ENCODE measurements at places on chromosomes 1 and 21.
A peak's percentile ranks its signal among the peaks of the same experiment; 100 is the strongest.

DNA sequence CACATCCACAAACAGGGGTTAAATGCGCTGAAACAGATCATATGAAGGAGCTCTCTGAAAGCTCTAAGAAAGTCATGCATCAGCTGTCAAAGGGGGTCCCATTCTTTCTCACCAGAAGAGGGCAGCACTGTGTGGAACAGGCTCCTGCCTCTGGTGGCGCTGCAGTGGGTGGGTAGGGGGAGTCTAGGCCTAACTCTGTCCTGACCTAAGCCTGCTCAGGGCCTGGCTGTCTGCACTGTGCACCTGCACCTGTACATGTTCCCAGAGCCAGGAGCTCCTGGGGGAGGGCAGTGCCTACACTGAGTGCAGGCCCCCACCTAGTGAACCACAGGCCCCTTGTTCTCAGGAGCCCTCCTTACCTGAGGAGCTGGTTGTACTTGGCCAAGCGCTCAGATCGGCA, 16.0 kb downstream of the ENO1 start:
- DNase-seq: no peak

- no peak for DNase-seq
Measured at GRCh38 chr1:162913345-162913744, 52.4 kb upstream of the CCDC190 start.

DNA sequence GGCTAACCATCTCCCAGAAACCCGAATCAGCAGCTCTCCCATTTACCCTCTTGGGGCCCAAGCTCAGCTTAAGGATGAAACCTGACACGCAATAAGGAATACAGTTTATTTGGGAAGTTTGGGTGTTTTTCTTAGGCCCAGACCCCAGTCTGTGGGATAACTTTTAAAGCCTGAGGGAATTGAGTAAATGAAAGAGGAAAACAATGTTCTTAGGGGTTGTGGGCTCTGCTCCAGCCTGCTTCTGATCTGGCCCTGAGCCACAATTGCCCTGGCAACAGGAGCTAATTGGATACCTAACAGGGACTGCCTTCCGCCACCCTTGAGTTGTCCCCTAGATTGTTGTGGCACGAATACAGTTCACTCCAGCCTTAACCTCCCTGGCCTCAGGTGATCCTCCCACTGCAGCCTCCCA, 20.1 kb downstream of the DYRK3 start:
- no peak for DNase-seq

GRCh38 chr1:8025671-8026144, 401 bp downstream of the ERRFI1 start:
- DNase-seq: no peak

GRCh38 chr1:29513357-29513756, 277.0 kb downstream of the PTPRU start:
- peak; percentile 34 for DNase-seq

GRCh38 chr1:39105061-39105840, 79.1 kb downstream of the NDUFS5 start:
- no peak for DNase-seq

- DNase-seq: no peak
Measured at GRCh38 chr21:46109313-46110221, 11.7 kb downstream of the COL6A2 start.

DNA sequence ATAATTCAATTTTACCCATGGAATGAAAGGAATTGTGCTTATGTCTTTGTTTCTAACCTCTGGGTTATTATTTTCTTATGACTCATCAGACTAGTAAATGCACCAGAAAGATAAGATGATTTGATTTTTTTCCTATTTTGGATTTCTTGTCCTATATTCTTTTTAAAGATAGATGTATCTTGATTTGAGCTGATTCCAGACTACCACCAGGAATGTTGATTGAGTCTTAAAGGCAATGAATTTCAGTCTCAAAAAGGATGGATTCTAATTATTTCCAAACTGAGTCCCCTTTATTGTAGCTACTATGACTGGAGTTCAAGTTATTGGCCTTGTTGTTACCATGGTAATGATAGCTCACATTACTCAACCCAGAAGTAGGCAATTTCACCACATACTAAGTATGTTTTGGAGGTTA, 95.8 kb upstream of the RGS4 start:
- peak; percentile 75 for DNase-seq

DNA sequence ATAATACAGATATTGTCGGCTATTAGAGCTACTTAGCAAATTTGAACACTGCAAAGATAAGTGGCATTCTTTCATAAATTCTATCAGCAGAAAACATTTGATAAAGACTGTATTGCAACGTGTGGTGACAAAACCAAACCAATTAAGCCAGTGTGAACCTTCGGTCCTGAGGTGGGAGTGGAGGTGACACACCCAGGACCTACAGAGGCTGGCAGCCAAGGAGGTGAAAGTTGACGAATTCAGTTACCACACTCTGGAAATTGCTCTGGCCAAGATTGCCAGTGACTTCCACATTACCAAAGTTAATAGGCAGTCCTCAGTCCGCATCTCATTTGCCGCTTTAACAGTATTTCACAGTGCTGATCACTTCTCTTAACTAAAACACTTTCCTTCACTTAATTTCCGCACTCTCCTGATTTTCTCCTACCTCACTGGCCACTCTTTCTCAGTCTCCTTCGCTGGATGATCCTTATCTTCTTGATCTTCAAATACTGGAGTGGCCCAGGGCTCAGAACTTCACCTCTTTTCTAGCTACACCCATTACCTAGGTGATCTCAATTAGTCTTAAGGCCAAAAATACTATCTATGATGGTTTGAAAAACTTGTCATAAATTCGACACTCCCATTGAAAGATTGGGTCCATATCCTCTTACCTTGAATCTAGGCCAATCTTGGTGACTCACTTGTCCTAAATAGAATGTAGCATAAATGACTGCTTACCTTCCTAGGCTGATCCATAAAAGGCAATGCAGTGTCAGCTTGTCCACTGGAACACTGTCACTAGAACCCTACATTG, 5.1 kb upstream of the CDC42BPA start:
- no peak for DNase-seq

- no peak for DNase-seq
Measured at GRCh38 chr1:162229549-162229948, 147.1 kb downstream of the SPATA46 start.

GRCh38 chr1:9737671-9738070, 86.1 kb downstream of the CLSTN1 start:
- peak; percentile 34 for DNase-seq

GRCh38 chr21:44455524-44456213, 359 bp downstream of the LRRC3 start:
- DNase-seq: no peak

DNA sequence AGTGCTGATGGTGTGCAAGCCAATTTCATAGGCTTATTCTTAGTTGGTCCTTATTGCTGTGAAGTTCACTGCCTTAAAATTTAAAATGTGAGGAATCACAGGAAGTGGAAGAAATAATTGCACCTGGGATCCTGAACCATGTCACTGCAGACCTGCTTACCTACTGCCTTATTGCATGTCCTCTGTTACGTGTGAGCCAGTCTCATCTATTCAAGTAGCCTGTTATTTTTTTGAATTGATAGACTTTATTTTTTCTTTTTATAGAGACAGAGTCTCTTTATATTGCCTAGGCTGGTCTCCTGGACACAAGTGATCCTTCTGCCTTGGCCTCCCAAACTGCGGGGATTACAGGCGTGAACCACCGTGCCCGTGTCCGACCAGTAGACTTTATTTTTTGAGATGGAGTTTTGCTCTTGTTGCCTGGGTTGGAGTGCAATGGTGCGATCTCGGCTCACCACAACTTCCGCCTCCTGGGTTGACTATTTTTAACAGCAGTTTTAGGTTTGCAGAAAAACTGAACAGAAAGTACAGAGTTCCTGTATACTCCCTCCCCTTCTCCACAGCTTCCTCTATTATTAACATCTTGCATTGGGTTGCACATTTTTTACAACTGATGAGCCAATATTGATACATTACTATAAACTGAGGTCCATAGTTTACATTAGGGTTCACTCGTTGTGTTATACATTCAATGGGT, 14.0 kb upstream of the DISC1 start:
- DNase-seq: no peak

DNA sequence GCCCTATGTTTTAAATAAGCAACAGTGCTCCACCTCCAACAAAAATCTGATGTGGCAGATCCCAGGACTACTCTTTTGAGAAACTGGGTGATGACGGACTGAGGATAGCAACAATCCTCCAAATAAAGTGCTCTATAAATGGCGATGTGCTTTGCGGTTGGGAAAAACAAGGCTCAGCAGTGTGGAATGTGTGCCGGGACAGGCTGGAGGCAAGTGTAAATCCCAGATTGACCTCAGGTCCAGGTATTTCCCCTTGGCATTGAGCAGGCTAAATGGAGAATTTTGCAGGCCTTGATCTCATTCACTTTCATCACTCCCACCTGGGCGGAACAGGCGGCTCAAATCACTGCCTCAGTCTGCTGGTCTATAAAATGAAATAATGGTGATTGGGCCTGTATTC, 35.1 kb downstream of the LRRC42 start:
- DNase-seq: no peak

DNA sequence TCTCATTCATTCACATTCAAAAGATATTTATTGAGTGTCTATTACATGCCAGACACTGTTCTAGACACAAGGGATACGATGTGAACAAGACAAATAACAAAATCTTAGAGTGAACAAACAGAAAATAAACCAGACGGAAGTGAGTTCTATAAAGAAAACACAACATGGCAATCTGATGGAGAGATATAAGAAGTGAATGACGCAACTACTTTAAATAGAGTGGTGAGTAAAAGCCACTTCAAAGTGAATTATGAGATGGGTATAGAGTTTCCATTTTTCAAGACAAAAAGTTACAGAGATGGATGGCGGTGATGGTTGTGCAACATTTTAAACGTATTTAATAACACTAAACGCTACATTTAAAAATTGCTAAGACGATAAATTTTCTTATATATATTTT, 75.4 kb downstream of the CEP170 start:
- DNase-seq: no peak

DNA sequence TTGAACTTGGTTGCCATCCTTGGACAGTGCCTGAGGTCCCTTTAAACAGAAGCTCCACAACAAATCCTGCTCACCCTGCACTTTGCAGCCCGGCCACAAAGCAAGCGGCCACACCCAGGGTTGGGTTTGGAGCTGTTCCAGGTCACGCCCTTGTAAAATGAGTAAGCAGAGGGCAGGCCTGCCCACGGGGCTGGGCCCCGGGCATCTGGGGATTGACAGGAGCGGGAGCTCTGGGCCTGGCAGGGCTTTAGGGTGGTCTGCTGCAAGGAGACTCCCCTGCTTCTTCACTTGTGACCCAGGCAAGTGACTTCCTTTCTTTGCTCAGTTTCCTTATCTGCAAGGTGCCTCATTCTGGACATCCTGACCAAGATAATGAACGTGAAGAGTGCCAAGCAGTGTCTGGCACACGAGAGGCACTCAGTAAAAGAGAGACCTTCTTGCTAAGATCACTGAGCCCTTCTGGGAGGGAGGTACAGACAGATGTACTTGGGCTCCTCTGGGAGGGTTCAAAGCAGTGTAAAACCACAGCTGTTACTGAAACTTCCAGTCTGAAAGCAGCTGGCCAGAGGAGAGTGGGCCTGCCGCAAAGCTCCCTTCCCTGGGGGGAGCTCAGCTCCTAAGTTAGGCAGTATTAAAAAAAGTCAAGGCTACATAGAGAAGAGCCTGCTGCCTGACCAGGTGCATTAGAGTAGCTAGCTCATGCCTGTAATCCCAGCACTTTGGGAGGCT, 2.6 kb downstream of the E2F2 start:
- DNase-seq: no peak

GRCh38 chr1:173112129-173112528, 61.4 kb upstream of the TNFSF18 start:
- DNase-seq: no peak

DNA sequence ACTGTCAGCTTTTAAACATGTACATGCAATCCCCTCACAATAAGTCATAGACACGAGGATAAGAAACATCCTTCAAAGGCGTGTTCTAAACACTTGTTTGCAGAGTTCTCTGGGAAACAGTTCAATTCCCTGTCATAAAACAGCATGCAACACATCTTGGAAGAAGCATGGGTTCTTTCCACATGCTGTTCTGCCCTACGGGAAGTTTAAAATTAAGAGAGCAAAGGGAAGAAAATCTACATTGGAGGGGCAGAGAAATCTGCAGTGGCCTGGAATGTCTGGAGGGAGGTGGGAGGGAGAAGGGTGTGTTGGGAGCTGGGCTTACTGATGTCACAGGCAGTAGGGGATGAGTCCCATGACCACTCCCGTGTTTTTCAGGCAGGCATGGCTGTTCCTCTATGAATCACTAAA, 98.3 kb upstream of the SLC2A1 start:
- no peak for DNase-seq

DNA sequence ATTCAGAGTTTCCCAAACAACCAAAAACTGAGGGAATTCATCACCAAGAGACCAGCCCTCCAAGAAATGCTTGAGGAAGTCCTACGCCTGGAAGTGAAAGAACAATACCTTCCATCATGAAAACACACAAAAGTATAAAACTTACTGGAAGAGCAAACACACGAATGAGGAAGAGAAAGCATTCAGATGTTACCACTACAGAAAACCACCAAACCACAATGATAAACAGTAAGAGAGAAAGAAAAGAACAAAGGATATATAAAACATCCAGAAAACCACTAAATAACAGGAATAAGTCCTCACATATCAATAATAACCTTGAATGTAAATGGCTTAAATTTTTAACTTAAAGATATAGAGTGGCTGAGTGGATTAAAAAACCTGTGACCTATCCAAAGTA, 58.5 kb upstream of the BCL10 start:
- no peak for DNase-seq

DNA sequence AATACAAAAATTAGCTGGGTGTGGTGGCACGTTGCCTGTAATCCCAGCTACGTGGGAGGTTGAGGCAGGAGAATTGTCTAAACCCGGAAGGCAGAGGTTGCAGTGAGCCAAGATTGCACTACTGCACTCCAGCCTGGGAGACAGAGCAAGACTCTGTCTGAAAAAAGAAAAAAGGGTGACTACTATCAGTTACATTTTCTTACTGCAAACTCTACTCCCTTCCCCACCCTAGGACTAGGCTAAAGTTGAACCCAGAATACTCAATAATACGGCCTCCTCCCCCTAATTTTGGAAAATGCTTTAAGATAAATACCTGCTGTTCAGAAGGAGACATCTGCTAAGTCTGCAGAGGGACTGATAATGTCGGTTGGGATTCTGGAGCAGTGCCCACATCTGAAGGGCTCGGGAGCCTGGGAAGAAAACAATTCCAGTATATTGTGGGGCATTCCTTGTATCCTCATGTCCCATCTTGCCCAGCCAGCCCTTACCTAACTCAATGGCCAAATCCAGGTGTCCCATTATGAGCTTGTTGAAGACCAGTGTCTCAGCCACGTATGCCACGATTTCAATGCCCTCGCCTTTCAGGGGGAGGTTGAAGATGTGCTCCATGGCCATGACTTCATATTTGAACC, 89.7 kb downstream of the ADCY10 start:
- DNase-seq: no peak

DNA sequence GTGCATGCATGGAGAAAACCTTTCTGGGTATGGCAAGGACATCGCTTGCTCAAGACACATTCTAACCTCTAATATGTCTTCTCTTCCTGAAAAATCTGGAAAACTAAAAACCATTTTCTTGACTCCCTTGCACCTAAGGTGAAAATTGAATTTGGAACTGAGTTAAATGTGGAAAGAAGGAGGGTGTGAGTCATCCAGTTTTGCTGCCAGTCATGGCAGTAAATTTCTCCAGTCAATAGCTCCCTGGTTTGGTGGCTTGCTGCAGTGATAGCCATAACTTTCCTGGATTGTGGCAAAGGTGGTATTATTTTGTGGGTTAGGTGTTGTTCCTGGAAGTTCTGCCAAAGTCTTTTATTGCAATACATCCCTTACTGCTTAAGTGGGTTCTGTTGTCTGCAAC, 2.5 kb downstream of the ZCCHC17 start:
- DNase-seq: no peak

- no peak for DNase-seq
Measured at GRCh38 chr1:84947536-84948410, 49.1 kb downstream of the MCOLN2 start.

- no peak for DNase-seq
Measured at GRCh38 chr1:46603481-46603857, 599 bp downstream of the MKNK1 start.
